ENCODE measurements at places on chromosomes 5 and 9.

DNA sequence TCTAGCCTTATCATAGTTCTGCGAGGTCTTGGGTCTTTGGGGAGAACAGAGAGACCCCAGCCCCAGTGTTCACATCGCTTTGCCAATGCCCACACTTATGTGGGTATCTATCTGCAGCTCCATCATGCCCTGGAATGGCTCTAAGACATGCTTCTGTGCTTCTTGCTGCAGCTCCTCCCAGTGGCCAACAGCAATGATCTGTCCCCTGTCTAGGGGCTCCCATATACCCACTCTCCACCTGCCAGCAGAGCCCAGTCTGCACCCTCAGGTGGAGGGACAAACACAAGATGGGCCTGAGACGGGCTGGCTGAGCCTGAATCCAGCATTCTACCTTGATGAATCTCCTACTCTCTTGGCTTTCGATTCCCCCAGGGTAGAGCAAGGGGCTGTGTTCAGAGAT, 14.6 kb upstream of the DAP start:
- no peak for DNase-seq

GRCh38 chr5:124979251-124979650, 232.8 kb upstream of the ZNF608 start:
- no peak for DNase-seq

DNA sequence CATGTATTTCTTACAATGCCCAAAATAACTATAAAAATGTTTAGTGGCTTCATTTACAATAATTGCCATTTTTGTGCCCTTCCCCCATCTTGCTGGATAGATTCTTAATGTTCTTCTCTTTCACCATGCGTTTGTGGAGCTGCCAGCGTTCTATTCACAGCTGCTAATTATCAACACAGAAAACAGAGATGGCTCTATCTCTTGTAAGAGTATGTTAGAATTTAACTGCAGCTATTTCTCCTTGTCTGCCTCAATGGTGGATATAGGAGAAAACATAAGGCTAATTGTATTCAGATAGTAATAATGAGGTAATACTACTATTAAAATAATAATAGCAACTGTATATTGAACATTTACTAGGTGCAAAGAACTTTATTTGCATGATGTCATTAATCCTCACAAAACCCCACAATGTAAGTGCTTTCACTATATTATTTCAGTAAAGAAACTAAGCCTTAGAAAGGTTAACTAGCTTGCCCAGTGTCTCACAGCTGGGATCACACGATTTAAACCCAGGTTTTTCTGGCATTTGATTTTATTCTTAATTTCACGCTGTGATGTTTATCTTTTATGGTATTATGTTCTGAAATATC, 50.1 kb downstream of the JAKMIP2 start:
- DNase-seq: no peak

DNA sequence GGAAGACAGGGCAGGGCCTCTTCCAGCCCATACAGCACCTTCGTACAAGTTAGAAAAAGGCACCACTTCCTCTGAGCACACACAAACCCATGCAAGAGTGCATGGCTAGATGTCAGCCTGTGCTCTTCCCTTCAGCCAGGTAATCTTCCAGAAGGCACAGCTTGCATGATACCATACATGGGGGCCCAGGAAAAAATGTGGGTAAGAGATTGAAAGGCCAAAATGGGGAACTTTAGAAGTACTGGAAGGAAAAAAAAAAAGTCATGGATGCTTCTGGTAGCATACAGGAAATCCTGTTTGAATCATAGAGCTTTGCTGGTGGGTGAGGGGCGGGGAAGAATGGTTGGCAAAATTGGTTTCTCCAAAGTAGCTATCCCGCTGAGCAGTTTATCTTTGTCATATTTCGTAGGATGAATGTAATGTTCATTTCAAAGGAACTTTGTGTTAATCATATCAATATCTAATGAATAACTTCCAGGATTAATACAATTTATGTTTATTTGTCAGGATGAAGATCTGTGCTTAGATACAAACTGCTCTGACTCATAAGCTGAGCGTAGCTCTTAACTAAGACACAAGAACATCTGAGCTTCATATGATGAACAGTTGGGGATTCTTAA, 78.2 kb upstream of the MAP3K1 start:
- DNase-seq: no peak

DNA sequence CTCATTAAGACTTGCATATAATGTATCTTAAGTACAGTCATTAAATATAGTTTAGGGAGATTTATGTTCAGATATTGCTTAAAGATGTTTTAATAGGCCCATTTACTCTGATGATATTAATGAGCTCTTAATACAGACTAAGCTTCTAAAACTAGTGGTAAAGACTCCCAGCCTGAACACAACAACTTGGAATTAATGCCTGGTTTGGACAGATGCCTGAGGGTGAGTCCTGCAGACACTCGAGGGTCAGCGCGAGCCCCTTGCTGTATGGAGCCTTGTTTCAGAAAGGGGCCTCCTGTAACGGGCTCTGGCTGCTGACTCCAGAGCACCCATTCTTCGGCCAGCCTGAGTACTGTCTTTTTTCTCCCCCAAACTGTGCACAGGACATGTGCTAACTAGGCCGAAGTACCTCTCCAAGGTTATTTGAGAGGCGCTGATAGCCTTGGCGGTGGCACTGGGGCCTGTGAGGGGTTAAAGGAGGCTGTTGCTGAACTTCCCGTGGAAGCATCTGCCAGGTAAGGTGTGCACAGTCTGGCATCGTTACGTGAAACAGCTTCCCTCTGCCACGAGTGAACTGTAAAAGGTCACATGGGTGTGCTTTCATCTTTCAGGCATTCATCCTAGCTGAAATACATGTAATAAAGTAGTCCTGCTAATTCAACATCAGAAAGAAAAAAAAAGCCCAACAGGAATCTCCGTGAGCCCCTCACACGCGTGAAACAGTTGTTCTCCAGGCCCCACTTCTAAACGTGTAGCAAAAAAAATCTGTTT, 113.4 kb downstream of the MVB12B start:
- no peak for DNase-seq

DNA sequence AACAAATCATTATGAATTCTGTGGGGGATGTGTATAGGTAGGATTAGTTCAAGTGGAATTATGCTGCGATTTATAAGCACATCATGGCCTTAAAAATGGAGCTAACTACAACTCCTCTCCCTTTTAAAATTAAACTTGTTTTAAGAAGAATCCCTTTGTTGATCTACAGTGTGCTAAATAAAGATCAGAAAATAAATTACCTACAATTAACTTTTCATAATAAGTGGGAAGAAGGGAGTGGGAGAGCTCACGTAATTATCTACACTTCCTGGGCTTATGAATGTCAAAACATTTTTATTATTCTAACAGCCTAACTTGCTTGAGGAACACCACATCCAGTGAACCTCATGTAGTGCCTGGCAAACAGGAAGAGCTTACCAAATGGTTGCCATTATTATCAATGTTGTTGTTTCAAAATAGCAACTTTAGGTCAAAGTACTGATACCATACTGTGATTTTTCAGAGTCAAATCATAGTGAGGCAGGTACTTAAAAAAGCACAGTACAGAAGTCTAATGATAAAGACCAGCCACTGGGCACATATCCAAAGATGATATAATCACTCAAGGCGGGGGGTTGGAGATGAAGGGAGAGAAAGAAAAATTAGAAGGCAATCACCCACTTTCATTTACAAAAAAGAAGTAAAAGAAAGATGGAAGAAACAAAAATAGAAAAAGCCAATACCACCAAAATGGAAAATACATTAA, 174.0 kb downstream of the RAPGEF6 start:
- no peak for DNase-seq

DNA sequence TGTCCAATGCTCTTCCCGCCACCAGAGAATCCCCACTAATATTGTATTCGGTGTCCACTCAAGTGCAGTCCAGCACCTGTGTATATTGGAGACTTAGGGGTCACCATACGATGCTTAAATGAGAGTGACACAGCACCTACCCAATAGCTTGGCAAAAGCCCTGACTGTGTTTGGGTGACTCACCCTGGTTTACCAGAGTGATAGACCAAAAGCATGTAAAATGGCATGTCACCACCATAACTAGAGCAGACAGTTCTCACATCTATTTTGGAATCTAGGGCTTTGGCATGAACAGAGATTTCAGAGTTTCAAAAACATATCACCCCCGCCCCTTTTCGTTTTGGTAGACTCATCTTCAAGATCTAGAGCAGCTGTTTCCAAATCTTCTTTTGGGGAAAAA, 217.3 kb upstream of the RASEF start:
- DNase-seq: no peak

- DNase-seq: no peak
Observed at GRCh38 chr9:135029463-135029862, 58.0 kb upstream of the OLFM1 start.

GRCh38 chr5:77066823-77067442, 20.2 kb downstream of the ZBED3 start:
- no peak for DNase-seq

GRCh38 chr5:78640662-78641474, 7.7 kb downstream of the LHFPL2 start:
- DNase-seq: no peak

- peak; percentile 45 for DNase-seq
Observed at GRCh38 chr9:34989946-34990635, 546 bp downstream of the DNAJB5 start.

DNA sequence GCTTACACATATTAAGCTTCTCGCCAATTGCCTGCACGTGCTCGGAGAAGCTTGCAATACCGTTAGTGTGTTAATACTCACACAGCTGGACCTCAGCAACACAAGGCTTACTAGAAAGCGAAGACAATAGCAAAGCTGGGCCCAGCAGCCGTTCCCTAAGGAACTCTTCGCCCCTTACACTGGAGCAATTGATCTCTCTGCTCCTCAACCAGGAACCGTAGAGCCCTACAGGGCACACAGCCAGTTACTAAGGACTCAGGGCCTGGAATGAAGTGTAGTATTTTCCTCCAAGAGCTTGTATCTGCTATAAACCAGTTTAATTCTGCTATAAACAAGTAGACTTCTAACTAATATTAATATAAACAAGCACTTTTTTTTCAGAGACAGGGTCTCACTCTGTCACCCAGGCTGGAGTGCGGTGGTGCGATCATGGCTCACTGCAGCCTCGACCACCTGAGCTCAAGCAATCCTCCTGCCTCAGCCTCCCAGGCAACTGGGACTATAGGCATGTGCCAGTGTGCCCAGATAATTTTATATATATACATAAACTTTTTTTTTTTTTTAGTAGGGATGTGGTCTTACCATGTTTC, 67.0 kb upstream of the SIMC1 start:
- DNase-seq: no peak

GRCh38 chr5:17174965-17175364, 42.5 kb upstream of the BASP1 start:
- DNase-seq: no peak

GRCh38 chr5:111494355-111494999, 17.9 kb downstream of the STARD4 start:
- DNase-seq: no peak

Data from OCI-M1 (cell line).